Adrenal gland (tissue), 19 donors: ENCODE measurements at places on chromosomes 5 and 9. TPM values are rescaled to one million over a fixed set of nuclear protein-coding genes. Genes with fewer than 3 reads are reported as not detected.

GRCh38 chr9:3028535-3028934, 184.6 kb upstream of the PUM3 start:
- DNase-seq = no peak

DNA sequence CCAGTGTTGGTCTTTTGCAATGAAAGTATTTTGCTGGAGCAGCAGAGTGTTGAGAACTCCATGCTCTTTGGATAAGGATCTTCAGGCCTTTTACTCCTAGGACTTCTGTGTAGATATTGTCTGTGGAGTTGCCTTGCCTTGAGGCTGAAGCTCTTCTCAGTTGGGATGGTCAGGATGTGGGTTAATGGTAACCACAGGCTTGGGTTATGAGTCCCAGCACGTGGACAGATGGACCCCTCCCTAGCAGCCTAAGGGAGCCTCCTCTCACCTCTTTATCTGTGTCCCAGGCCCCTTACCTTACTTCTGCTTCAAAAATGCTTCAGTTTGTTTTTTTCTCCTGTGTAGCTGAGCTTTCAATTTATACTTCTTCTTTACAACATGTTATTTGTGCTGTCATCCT, 109.9 kb downstream of the MEGF10 start:
- DNase-seq = no peak

DNA sequence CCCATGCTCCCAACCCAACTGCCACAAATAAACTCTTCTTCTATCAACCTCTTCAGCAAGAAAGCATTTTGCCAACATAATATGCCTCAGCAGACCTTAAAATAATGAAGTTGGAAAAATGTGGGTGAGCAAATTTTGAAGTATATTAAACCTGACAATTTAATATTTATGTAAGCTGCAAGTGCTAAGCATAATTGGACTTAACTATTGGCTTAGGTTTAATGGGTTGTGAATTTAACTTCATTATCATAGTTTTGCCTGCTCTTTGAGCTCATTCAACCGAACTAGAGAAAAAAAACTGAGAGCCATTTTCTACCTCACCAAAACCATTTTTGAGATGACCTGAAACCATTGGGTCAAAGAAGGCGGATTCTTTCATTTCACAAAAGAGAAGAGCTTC, 805.5 kb upstream of the DMAC1 start:
- DNase-seq = no peak

The LEAP2 gene
- polyA plus RNA-seq = 1.8 TPM

DNA sequence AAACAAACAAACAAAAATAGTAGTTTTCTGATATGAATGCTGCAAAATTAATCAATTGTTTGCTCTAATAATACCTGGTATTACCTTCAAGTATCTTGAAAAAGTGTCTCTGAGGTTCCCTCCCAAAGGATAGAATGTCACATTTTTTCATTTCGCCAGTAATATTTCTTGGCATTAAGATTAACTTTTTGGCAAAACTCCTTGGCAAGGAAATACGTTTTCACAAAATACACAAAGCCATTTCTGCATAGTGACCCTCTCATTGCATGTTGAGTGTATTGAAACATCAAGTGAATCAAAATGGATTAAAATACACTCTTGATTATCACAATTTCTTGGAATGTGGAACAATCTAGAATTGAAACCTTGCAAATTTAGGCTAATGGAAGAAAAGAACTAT, 230.5 kb downstream of the ATPSCKMT start:
- no peak for DNase-seq
